ENCODE measurements at places on chromosomes 13 and 19.

GRCh38 chr19:924553-925086 lies 1.2 kb upstream of the ARID3A start:
- DNase-seq: no peak

GRCh38 chr13:99196466-99197116 lies 4.1 kb upstream of the UBAC2 start:
- DNase-seq: no peak

- DNase-seq: no peak
Measured at GRCh38 chr13:73872397-73872796, 261.8 kb downstream of the KLF12 start.

GRCh38 chr13:58919551-58919950 lies 1244.2 kb downstream of the DIAPH3 start:
- no peak for DNase-seq

DNA sequence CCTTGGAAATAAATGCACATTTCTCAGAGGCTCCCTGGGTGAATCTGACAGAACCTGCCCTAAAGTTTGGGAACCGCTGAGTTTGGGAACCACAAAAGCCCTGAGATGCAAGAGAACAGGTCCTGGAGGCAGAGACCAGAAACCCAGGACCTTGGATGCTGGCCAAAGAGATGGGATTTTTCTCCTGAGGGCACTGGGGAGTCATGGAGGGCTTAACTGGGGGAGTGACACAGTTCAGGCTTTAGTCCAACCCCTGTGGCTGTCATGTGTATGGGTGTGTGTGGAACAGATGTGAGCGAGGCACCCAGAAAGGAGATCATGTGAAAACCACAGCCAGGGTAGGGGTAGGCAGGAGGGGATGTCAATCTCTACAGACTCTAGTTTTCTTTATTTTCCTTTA lies 3.9 kb upstream of the NCCRP1 start:
- no peak for DNase-seq

- DNase-seq: no peak
Measured at GRCh38 chr13:24854311-24854710, 90.3 kb downstream of the RNF17 start.

DNA sequence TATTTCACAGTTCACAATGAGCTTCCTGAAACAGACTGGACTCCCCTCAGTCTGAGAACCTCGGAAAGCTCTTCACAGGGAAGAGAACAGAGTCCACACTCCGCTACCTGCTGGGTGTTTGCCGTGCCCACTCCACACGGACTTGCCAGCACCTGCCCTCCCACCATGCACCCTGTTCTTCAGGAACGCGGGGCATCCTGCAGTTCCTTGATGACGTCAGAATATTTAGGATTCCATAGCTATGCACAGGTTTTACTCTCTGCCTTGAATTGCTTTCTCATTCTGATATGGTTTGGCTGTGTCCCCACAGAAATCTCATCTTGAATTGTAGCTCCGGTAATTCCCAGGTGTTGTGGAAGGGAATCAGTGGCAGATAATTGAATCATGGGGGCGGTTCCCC lies 74.4 kb upstream of the FARP1 start:
- DNase-seq: no peak

- no peak for DNase-seq
Measured at GRCh38 chr13:28825379-28825778, 5.2 kb downstream of the MTUS2 start.

- DNase-seq: no peak
Measured at GRCh38 chr19:524062-524674, 7.4 kb upstream of the CDC34 start.

DNA sequence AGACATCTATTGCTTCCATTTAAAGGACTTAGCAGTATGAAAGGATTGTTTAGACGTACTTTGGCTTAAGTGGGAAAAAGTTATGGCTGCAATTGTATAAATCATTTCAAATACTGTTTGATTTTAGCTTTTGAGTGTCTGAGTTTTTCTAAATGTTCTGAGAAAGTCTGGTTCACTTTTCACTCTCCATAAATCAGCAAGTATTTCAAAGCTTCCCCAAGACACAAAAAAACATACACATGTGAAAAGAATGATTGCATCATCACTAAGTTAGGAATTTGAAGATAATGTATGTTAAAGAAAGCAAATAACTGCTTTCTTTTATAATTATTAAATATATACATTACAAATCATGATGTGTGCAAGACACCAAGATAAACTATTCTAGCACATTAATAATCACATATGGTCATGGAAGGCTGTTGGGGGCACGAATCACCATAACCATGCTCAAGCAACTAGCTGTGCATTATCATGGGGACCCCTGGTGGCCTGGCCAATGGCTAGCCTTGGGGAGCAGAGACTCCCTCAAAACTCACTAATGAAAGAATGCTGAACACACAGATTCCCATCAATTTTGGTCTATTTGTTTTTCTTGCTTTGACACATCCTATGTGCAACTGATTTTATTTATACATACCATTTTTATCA lies 111.1 kb downstream of the MIPEP start:
- DNase-seq: no peak

- DNase-seq: no peak
Measured at GRCh38 chr13:112752211-112752610, 62.4 kb downstream of the ATP11A start.

DNA sequence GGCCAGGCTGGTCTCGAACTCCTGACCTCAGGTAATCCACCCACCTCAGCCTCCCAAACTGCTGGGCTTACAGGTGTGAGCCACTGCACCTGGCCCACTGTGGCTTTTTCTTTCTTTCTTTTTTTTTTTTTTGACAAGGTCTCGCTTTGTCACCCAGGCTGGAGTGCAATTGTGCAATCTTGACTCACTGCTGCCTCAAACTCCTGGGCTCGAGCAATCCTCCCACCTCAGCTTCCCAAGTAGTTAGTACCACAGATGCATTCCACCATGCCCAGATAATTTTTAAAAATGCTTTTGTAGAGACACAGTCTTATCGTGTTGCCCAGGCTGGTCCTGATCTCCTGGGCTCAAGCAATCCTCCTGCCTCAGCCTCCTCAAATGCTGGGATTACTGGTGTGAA lies 12.1 kb upstream of the FCGBP start:
- DNase-seq: no peak

- DNase-seq: no peak
Measured at GRCh38 chr13:98267080-98267912, 90.2 kb upstream of the RNF113B start.

DNA sequence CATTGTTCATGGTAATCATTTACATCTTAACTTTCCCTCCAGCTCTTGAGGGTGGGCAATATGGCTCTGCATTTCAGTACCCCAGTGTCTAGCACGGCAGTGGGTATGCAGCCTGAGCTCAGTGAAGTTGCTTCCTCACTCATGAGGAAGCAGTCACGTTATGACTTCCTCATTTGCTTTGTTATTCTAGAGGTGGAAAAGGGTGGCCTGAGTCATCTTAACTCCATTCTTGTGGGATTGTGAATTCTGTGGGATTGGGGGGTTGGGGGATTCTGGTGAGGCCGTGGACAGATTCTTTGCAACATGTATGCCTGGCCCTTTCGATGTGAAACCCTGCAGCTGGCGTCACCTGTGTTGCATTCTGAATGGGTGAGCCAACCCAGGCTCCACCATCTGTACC lies 406.7 kb upstream of the ZNF507 start:
- DNase-seq: no peak

DNA sequence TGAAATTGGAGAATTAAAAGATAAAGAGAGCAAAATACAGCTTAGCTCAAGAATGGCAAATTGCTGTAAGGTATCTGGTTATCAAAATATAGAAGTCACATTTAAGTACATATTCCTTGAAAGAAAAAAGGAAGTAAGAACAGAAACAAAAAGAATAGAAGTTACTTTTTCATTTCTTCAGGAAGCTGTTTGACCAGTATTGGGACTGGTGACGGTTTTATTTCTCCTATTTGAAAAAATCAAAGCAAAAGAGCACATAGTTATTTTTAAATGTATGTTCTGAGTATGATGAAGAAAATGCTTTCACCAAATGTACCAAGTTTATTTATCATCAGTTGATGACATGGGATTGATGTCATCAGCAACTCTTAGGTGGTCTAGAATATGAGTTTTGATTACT lies 83.1 kb upstream of the OXGR1 start:
- no peak for DNase-seq

DNA sequence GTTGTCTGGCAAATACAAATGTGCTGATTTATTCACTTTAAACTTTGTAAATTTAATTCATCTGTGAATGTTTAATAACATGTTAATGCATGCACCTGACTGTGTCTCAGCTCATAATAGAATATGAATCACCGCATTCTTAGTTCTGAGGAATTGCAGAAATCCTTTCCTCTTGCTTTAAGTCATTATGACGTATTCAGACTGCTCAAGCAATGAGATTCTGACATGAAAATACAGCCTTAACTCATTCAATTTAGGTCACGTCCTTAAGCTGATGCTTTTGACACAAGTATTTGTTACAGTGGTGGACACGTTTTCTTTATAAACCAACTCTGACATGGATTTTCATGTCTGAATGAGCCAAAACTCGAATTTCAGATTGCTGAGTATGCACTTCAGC lies 541.0 kb upstream of the KLF12 start:
- DNase-seq: no peak

GRCh38 chr13:41774605-41775218 lies 186.2 kb downstream of the VWA8 start:
- DNase-seq: no peak

DNA sequence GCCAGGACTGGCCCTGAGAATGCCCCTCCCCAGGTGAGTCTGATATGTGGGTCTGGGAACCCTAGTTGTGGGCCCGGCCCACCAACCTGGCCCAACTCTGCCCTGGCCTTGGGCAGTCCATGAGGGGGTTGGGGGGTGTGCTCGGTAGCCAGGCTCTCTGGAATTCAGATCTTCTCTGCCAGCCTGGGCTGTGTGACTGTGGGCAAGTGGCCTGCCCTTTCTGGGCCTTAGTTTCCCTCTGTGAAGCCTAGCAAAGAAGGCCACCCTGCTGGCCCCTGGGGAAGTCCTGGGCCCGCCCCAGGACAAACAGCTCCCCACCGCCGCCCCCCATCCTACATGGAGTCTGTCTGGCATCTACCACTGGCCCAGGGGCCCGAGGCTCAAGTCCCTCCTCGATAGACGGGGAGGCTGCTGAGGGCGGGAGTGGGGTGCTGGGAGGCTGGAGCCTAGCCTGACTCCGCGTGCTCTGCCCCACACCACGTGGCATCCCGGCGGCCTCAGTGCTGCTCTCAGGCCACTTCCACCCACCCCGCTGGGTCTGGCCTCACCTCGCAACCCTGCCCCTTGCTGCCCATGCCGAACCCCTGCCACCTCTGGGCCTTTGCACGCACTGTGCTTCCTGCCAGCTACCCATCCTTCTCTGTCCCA lies 8.3 kb upstream of the TBXA2R start:
- no peak for DNase-seq

GRCh38 chr19:12666265-12667048 lies at the start of the genes MAN2B1 and WDR83:
MAN2B1 (minus strand) TSS chr19:12666742; CDS start chr19:12666701, 41 bp downstream.
WDR83 (plus strand) TSS chr19:12666807; CDS start chr19:12669791, 2,984 bp downstream.
- DNase-seq: peak; percentile 79
